ENCODE measurements at places on chromosomes 1 and 21.

DNA sequence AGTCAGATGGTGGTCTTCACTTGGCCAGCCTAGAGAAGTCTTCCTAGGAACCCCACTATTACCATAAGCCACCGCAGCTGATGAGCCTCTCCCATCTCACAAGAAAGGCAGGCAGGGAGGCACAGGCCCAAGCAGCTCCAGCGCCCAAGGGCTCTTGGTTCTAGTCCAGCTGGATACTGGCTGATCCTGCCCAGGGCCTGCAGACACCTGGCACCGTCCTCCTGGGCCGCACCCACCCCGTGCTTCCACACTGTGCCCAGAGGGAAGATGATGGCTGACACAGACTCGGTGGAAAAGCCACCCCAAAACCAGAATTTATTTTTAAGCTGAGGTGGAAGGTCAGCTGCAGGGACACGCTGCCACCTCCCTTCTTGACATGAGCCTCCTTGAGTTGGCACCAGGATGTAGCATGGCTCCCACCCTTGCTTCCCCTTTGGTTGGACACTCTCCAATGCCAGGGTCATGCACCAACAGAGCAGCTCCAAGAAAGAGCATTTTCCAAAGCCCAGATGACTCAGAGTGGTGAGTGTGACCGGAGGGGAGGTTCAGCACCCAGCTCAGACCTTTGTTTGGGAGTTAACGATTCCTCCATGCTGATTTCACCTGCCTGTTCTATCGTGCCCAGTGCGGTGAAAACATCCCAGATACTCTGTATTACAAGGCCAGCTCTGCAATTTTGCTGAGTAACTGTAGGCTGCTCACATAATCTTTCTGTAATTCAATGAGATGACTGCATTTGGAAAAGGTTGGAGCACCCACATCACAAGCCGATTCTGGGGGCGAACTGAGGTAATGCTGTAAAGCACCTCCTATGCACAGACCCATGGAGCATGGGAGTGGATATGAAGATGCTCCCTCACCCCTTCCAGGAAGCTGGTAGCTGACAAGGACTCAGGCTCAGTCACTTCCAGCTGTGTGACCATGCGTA lies 63.1 kb upstream of the SLC2A1 start:
- no peak for DNase-seq

GRCh38 chr1:60921175-60921574 lies 161.2 kb upstream of the NFIA start:
- DNase-seq, result no peak

GRCh38 chr1:1178794-1179331 lies 5.2 kb downstream of the TTLL10 start:
- DNase-seq, result no peak

GRCh38 chr1:209882942-209883340 lies 55.1 kb upstream of the SYT14 start:
- DNase-seq, result no peak

DNA sequence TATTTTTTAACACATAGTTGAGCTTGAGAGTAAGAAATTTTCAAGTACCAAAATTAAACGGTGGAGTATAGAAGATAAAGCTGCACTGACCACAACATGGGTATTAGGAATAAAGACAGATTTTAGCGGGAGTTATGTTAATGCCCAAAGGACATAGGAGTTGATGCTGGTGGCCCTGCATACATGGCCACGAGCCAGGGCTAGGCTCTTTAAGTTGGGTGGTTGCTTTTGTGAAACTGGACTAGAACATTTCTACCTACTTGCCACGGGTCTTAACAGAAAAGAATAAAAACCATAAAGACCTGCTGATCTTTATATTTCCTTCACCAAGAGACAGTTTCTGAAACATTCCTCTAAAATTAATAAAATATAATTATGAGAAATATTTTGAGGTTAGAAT lies 14.9 kb downstream of the EDEM3 start:
- DNase-seq, result no peak

DNA sequence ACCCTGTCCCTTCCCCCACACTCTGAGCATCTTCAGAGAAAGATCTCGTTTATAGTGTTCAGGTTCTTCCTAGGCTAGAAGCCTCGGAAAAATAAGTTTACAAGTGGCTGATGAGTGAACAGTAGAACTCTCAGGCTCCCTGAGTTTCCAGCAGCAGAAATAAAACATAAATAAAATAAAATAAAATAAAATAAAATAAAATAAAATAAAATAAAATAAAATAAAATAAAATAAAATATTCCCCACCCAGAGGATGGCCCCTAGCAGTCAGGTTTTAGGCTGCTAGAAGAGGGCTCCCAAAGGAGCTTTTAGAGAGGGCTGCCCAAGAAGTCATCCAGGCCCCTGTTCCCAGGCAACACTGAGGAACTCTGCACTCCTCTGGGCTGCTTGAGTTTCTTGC lies 55.1 kb downstream of the KCNC4 start:
- DNase-seq, result no peak

- no peak for DNase-seq
These were observed 581.8 kb downstream of the PLPP3 start for GRCh38 chr1:55997536-55997935.

DNA sequence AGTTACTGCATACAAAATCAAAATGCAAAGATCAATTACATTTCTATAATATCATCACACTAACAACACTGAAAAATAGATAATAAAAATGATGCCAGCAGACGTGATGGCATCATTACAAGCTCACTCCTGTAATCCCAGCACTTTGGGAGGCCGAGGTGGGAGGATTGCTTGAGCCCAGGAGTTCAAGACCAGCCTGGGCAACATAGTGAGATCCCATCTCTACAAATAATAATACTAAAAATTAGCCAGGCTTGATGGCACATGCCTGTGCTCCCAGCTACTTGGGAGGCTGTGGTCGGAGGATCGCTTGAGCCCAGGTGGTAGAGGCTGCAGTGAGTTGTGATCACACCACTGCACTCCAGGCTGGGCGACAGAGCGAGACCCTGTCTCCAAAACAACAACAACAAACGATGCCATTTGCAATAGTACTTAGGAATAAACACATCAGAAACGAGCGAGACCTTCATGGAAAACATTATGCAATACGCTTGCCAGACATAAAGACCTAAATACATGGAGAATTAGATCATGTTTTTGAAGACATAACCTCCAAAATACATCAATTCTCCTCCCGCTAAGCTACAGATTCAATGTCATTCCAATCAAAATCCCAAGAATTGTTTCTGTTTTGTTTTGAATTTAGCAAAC lies 86.6 kb upstream of the ERRFI1 start:
- no peak for DNase-seq

Measured in NCI-H1092 treated with DMSO at 0.1 percent for 48 hours (cell line).